ENCODE measurements at places on chromosomes 13 and 19.
A peak's percentile ranks its signal among the peaks of the same experiment; 100 is the strongest.

GRCh38 chr19:57437931-57438330 is 2.8 kb downstream of the ZNF749 start:
- no peak for DNase-seq
- H3K27ac ChIP-seq: no peak overlapping the region
- H3K4me1 ChIP-seq: peaks cover 17% of the 10 kb centered on the region
- H3K4me3 ChIP-seq: no peak overlapping the region

DNA sequence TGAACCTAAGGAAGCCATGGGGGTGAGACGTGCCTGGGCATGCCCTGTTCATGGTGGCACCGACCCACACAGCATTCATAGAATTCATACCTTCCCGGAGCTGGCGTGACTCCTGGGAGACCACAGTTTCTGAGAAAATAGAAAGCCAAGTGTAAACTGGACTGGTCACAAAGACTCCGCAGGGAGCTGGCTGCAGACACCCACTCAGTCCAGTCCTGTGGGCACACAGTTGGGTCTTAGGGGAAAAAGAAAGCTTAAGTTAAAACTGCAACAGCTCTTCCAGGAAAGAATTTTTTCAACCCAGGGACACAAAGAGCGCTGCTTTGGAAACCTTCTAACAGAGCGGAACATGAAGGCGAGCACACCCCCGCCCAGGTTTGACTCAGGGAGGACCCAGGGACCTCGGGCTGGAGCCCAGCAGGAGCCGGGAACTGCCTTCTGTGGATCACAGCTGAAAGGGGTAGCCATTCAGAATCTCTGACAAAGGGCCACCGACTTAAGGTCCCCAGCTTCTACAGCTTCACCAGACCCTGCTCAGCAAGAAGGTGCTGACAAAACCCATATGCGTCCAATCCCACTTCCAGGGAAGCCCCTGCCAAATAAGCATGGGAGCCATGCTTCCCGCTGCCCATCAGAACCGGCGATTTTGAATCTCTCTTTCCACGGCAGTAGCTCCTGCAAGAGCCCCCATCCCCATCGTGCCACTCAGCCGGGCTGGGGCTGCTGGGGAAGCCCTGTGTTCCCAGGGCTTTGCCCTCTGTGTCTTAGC is 183.7 kb downstream of the COL4A1 start:
- peaks cover 9% of the 10 kb centered on the region for H3K27me3 ChIP-seq
- H3K4me3 ChIP-seq: no peak overlapping the region
- H3K27ac ChIP-seq: no peak overlapping the region
- H3K36me3 ChIP-seq: no peaks in the 10 kb centered on the region
- no peaks in the 10 kb centered on the region for H3K4me1 ChIP-seq
- DNase-seq: no peak

DNA sequence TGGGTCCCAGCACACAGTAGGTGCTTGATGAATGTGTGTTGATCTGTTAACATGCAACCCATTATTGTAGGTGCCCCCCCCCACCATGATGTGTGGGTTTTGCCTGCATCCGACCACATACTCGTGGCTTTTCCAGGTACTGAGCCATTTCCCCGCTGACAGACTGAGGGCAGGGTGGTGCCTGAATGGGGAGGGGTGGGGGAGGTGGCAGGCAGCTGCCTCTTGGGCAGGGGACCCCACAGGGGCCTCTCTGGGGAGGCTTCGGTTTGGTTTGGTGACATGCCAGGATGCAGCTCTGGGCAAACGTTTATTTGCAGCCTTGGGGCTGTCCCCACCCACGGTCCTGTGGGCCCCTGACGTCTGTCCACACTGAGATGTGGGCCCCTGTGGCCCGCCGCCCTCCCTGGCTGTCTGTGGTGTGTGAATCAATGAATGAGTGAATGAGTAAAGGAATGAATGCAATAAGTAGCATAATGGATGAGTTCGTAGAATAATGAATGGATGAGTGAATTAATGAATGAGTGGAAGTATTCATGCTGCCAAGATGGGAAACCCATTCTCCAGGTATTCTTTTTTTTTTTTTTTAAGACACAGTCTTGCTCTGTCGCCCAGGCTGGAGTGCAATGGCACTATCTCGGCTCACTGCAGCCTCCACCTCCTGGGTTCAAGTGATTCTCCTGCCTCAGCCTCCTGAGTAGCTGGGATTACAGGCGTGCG is 9.0 kb upstream of the JUND start:
- peak; percentile 91 for DNase-seq
- H3K4me1 ChIP-seq: peaks cover 48% of the 10 kb centered on the region
- H3K36me3 ChIP-seq: no peaks in the 10 kb centered on the region
- H3K27ac ChIP-seq: peak overlapping the region; percentile 100

GRCh38 chr13:97307882-97308624 is 85.9 kb downstream of the MBNL2 start:
- H3K4me1 ChIP-seq: no peaks in the 10 kb centered on the region
- H3K27ac ChIP-seq: no peak overlapping the region
- no peak for DNase-seq
- no peak overlapping the region for H3K4me3 ChIP-seq

DNA sequence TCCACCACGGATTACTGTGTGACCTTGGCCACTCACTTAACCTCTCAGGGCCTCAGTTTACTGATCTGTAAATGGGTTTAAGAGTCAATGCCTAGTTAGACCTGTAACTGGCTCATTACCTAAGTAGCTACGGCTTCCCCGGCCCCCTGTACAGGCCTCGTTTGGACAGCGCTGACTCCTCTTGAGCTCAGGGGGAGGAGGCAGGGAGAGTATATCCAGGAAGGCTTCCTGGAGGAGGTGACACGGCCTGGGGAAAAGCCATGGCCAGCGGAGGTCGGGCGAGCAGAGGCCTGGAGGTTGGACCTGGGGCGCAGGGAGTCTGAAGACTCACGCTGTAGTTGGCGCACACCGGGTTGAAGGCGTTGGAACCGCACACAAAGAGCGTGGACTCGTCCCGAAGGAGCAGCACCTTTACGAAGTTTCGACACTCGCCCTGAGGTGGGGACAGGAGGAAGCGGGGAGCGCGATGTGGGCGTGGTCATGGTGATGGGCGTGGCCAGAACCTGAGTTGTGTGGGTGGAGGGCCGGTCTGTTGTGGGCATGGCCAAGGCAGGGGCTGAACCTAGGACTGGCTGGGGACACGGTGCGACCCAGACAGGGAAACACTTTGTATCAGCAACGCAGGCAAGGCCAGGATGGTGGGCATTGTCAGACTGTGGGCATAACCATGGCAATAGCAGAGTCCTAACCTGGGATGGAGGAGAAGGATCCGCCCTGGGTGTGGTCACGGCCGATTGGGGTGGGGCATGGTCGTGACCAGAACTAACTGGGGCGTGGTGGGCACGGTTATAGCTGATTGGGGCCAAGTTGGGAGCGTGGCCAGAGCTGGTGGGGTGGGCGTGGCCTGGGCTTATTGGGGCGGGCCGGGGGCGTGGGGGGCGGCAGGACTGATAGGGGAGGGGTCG is 3.6 kb downstream of the SEMA6B start:
- H3K27me3 ChIP-seq: no peaks in the 10 kb centered on the region
- peaks cover 4% of the 10 kb centered on the region for H3K4me1 ChIP-seq
- no peak overlapping the region for H3K27ac ChIP-seq
- H3K36me3 ChIP-seq: no peaks in the 10 kb centered on the region
- H3K4me3 ChIP-seq: no peak overlapping the region

DNA sequence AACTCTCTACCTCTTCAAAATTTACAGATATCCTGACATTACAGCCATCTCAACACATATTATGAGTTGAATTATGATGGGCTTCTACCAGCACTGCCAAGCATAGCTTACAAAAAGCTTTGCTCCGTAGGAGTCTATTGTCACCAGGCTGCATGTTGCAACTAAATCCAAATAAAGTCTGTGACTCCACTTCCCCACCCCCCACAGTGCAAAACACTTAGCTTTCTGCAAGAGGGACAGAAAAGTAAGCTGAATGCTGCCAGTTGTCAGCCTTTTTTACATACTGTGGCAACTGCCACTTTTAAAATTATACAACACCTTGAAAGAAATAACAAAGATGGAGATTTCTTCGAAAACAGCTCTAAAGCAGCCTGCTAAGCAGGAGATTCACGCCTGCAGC is 189.1 kb downstream of the FGF14 start:
- no peak overlapping the region for H3K27ac ChIP-seq
- DNase-seq: no peak
- no peak overlapping the region for H3K4me3 ChIP-seq

GRCh38 chr13:86864376-86864775 is 806.8 kb upstream of the SLITRK5 start:
- H3K4me3 ChIP-seq: no peak overlapping the region
- no peaks in the 10 kb centered on the region for H3K4me1 ChIP-seq
- no peak for DNase-seq
- no peaks in the 10 kb centered on the region for H3K36me3 ChIP-seq
- H3K27ac ChIP-seq: no peak overlapping the region

GRCh38 chr13:86562866-86563265 is 763.6 kb upstream of the SLITRK6 start:
- no peak overlapping the region for H3K27ac ChIP-seq
- no peak overlapping the region for H3K4me3 ChIP-seq
- no peak for DNase-seq
- H3K27me3 ChIP-seq: no peaks in the 10 kb centered on the region

- no peaks in the 10 kb centered on the region for H3K27me3 ChIP-seq
- H3K4me1 ChIP-seq: no peaks in the 10 kb centered on the region
- no peak for DNase-seq
- H3K36me3 ChIP-seq: no peaks in the 10 kb centered on the region
- no peak overlapping the region for H3K27ac ChIP-seq
Observed at GRCh38 chr13:101545521-101545920, 93.0 kb downstream of the ITGBL1 start.

DNA sequence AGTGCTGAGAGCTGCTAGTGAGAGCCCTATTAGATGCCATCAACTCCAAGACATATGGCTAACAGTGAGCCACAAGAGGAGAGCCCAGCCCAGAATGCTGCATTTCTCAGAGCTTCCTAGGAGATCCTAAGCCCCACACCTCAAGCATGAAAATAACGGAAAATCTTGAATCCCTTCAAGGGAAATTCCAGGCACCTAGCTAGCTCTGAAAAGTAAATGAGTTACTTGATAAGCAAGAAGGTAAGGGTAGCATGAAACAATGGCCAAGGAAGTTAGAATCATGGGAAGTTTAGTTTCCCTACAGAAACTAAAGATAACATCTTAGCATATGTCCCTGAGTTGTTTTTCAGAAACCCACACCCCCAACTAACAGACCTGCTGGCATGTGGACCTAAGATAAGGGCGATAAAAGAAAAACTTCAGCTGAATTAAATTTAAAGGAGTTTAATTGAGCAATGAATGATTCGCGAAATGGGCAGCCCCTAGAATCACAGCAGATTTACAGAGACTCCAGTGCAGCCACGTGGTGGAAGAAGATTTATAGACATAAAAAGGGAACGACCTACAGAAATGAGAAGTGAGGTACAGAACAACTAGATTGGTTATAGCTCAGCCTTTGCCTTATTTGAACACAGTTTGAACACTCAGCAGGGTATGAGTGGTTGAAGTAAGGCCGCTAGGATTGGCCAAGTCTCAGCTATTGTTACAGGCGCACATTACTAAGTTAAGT is 301.3 kb upstream of the DACH1 start:
- no peak overlapping the region for H3K27ac ChIP-seq
- H3K27me3 ChIP-seq: no peaks in the 10 kb centered on the region
- DNase-seq: no peak
- H3K4me3 ChIP-seq: no peak overlapping the region
- H3K4me1 ChIP-seq: no peaks in the 10 kb centered on the region

DNA sequence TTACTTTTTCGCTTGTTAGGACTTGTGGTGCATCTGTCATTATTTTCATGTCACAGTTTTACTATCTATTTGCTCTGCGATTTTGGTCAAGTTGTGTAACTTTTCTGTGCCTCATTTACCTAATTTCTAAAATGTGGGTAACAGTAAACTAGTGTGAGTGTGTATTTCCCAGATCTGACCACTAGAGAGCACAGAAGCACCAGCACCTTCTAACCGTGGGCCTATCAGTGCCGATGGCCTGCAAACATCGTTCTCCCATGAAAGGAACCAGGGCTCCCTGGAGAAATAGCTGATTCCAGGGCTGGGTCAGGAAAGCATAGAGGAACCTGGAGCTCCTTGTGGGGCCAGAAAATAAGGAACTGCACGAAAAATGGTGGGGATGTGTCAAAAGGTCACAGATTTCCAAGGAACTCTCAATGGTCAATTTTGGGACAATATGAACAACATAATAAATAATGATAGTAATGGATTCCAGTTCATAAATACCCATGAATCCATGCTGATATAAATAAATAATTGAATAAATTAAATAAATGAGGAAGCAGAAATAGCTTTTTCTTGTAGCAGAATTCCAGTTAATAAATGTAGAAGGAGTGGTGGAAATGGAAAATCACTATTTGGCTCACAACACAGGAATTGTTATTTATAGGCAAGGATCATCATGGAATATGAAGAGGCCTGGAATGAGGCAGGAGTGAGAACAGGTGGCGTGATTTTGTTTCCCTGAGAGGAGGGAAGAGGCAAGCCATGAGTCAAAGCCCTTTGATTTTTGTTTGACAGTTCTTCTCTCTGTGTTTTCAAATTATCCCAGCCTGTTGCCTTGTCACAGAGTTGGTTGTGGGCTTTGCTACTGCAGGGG is 31.1 kb downstream of the CEACAM8 start:
- H3K4me3 ChIP-seq: no peak overlapping the region
- no peaks in the 10 kb centered on the region for H3K27me3 ChIP-seq
- H3K36me3 ChIP-seq: no peaks in the 10 kb centered on the region
- peak; percentile 66 for DNase-seq
- H3K27ac ChIP-seq: no peak overlapping the region

- DNase-seq: no peak
- H3K36me3 ChIP-seq: no peaks in the 10 kb centered on the region
- no peaks in the 10 kb centered on the region for H3K4me1 ChIP-seq
- no peak overlapping the region for H3K4me3 ChIP-seq
- no peak overlapping the region for H3K27ac ChIP-seq
Observed at GRCh38 chr13:101019126-101019525, 344.5 kb upstream of the TMTC4 start.

- H3K4me3 ChIP-seq: no peak overlapping the region
- DNase-seq: no peak
- no peaks in the 10 kb centered on the region for H3K27me3 ChIP-seq
- no peaks in the 10 kb centered on the region for H3K4me1 ChIP-seq
- no peaks in the 10 kb centered on the region for H3K36me3 ChIP-seq
Observed at GRCh38 chr13:36787181-36787580, 31.8 kb upstream of the RFXAP start.

GRCh38 chr19:9673912-9674662 is 813 bp downstream of the ZNF562 start:
- peak overlapping the region; percentile 95 for H3K4me3 ChIP-seq
- peaks cover 3% of the 10 kb centered on the region for H3K36me3 ChIP-seq
- H3K27me3 ChIP-seq: no peaks in the 10 kb centered on the region
- peak overlapping the region; percentile 89 for H3K27ac ChIP-seq

Data from B cell (primary cell).